ENCODE measurements at places on chromosomes 3 and 15.
A peak's percentile ranks its signal among the peaks of the same experiment; 100 is the strongest.

DNA sequence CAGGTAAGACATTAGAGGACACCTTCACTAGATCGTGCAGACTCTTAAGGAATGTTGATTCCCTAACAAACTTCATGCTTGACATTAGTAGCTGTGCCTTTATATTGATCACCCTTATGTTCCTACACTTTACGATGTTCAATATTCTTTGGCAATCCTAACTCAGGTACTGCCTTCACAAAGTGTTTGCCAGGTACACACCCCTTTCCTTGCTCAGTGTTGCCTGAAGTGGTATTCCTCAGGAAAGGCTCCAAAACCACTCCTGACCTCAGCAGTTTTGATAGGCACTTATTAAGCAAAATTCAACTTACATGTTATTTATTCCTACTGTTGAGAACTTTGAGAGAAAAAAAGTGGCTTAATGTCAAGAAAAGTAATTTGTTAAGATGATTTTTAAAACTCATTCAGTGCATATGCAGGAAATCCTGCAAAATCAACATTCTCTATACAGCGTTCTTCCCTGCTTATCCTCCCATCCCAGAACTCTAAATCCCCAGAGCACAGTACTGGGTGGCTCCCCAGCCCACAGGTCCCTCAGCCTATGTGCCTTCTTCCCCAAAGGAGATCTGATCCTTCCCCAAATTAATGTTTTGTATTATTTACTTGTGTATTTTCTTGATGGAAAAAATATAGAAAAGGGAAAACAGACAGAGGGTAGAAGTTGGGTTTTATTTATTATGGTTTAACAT lies 260.7 kb downstream of the MECOM start:
- no peak for DNase-seq

DNA sequence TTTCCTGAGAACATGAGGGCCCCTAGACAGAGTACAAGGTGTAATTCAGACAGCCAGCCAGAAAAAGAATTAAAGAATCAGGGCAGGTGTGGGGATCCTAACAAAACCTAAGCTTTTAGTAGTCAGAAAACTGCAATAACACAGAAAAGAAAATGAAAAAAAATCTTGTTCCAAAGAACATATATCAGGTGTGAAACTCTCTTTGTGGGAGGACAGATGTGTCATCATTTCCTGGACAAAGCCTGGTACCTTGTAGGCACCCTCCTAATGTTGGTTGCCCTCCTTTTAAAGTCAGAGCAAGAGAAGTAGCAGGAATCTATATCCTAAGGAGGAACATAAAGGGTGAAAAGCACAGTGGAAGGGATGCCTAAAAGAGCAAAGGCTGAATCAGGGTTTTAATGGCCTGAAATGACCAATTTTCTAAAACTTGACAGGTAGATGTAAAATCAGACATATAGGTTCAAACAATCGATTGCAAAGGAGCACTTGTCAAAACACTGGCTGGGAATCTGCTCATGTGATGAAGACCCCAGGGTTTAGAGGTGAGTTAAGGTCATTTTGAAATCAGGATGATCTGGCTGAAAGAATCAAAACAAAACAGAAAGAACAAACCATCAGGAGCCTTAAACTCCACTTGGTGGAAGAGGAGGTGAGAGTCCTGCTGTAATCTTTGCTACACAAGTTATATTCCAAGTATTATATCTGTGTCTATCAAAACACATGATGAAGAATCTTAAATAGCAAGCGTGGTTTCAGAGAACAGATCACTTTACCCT lies 54.9 kb downstream of the TGFBR2 start:
- no peak for DNase-seq

DNA sequence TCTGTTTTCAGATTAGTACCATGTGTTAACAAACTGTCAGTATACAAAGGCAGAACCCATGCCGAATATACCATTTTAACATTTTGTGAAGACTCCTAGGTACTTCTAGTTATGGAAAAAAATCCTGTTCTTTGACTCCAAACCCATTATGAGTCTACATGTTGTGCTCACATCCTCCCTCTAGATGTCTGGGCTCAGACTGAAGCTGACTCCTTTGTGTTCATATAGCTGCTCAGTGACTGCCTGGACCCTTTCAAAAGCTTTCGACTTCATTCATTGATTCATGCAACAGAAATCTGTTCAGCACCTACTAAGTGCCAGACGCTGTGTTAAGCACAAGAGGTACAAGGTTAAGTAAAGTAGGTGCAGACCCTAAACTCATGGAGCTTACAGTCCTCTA lies 60.5 kb downstream of the MEGF11 start:
- no peak for DNase-seq

DNA sequence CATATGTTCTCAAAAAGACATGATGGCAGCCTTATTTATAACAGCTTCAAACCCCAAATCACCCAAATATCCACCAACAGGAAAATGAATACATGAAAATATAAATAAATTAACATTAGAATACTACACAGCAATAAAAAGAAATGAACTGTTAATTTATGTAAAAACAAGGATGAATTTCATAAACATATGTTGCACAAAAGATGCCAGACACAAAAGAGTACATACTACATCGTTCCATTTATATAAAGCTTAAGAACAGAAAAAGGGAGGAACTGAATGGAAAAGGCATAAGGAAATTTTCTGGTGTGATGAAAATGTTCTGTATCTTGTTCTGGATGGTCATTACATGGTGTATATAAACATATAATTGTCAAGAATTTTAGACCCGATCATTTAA lies 69.9 kb upstream of the TUSC7 start:
- DNase-seq = no peak

- DNase-seq = no peak
Measured at GRCh38 chr15:29438703-29439055, 169.1 kb upstream of the NSMCE3 start.

- peak; percentile 65 for DNase-seq
Measured at GRCh38 chr3:184568924-184569829, 7.6 kb downstream of the EPHB3 start.

DNA sequence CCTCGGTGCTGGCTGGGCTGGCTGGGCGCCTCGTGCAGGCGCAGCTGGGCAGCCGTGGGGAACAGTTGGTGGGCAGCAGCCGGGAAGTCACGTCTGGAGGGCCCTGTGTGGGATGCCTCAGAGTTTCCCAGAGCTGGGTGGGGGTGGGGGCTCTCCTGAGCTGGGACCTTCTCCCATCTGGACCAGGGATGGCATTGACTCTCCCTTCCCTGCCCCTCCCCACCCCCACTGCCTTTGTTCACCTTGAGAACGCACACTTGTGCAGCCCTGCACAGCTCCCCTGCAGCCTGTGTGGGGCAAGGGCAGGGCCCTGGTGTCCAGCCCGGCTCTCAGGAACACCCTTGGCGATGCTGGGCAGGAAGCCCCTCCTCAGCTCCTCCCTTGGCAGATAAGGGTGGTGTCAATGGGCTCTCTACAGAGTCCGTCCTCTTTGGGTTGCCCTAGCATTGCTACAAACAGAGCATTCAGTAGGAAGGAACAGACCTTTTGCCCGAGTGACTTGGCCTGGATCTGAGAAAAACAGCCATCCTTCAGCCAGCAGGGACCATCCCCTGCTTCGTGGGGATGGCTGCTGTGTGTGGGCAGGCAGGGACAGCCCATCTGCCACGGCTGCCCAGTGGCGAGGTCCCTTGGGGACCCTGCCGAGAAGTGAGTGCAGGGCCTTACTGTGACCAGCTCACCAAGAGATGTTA lies 25.5 kb upstream of the KLF13 start:
- no peak for DNase-seq

- peak; percentile 55 for DNase-seq
Measured at GRCh38 chr3:129577366-129577765, 29.1 kb downstream of the PLXND1 start.

- no peak for DNase-seq
Measured at GRCh38 chr3:2392981-2393380, 294.3 kb downstream of the CNTN4 start.

DNA sequence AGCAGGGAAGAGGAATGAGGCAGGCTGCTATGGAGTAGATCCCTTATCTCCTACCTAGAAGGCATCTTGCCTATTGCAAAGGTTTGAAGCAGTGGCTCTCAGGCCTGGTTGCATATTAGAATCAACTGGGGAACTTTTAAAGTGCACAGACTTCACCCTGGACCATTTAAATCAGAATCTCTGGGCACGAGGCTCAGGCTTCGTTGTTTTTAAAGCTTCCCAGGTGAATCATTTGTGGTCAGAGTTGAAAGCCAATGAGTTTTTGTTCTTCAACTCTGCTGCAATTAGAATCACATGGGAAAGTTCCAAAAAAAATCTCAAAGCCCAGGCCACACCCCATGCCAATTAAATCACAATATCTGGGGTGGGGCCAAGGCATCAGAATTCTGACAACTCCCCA lies 773.1 kb downstream of the AGBL1 start:
- DNase-seq = no peak

Data from suppressor macrophage (primary cell).